ENCODE measurements at places on chromosomes 7 and 10.
A peak's percentile ranks its signal among the peaks of the same experiment; 100 is the strongest.

GRCh38 chr7:41809116-41809515, 106.2 kb upstream of the INHBA start:
- DNase-seq = no peak

DNA sequence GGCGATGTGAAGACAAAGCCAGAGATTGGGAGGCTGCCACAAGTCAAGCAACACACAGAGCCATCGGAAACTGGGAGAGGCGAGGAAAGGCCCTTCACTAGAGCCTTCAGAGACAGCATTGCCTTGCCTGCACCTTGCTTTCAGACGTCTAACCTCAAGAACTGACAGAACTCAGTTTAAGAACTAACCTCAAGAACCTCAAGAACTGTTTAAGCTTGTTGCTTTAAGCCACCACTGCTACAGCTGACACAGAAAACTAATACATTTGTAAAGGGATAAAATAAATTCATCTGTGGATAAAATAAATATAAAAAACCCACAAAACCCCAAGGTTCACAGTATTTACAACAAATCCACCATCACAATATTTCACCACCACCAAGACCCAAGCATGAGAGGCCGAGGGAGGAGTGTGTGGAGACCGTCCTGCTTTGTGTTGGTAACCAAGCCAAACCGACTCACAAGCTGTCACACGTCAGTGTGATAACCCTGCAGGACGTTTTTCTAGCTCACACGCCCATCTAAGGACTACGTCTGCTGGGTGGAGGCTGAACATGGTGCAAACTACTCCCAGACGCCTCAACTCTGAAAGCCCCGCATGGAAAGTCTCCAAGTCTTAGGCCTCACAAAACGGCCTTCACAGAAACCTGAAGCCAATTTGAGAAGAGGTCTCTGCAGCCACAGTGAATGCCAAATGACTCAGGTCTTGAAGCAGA, 116.8 kb downstream of the ABLIM1 start:
- peak; percentile 76 for DNase-seq

GRCh38 chr10:13686331-13686752, 99.6 kb downstream of the PRPF18 start:
- no peak for DNase-seq

DNA sequence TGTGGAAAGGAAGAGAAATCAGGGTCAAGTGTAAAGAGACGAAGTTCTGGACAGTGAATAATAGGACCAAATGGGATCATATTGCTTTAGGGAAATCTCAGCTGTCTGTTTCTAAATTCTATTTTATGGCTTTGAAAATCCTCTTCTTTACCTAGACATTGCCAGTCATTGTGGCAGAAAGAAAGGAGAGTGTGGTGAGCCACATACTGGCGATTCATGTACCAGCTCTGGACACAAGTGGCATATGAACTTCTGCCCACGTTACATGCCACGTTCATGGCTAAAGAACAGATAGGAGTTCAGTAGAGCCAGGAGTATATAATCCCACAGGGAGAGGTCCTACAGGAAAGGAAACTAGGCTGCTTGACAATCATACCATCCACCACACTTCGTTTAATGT, 28.0 kb downstream of the STARD3NL start:
- no peak for DNase-seq

DNA sequence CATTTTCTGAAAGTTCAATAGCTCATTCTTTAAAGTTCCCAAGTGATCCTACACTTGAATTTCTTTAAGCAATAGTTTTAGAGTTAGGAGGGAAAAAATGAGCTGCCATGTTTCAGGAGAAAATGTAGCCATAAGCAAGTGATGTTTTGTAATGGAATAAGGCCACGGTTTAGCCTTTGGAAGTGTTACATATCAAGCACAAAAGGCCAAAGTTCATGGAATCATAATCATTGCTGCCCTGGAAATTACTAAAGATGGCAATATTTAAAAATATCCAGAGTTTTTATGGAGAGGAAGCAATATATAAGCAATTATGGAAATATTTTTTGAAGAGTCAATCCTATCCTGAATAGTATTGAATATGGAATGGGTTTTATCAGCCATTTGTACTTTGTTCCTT, 68.4 kb downstream of the ETV1 start:
- DNase-seq = no peak

- DNase-seq = no peak
Observed at GRCh38 chr7:154231732-154232131, 179.5 kb downstream of the DPP6 start.

DNA sequence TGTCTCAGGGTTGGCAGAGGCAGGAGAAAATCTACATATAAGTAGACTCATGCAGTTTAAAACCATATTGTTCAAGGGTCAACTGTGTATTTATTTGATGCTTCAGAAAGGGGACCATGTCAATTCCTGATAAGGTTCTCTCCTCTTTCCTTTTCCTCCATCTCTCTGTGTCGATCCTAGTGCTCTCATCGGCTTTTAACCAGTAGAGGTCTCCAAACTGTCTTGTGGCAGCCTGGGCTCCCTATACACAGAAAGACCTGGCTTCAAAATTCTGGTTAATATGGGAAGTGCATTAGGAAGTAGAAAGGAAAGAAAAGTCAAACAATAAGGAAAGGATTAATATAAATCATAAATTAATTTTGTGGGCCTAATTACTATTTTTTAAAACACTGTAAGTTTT, 304.4 kb upstream of the C7orf33 start:
- DNase-seq = no peak

DNA sequence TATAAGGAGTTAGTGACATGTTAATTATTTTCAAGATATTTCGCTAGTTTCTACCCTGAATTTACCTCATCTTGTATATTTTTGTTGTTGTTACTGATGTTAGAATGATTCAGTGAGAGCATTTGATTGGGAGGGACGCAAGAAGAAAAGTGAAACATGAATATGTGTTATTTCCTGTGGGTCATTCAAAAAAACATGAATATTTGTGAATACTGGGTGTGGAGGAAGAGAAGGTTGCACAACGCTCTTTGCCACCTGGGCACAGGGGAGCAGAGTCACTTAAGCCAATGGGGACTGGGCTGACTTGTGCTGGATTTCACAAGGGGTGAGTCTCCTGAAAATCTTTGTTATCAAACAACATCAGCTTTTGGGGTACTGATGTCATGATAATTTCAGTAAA, 39.5 kb downstream of the AGK start:
- DNase-seq = no peak

GRCh38 chr7:36970551-36971514, 246.5 kb upstream of the AOAH start:
- no peak for DNase-seq

All from stimulated activated CD8-positive, alpha-beta memory T cell treated with anti-CD3 and anti-CD28 coated beads, Interleukin-7, amount 100 ng/mL, for 48 hours (primary cell).